ENCODE measurements at places on chromosomes 3 and 15. TPM values are rescaled to one million over a fixed set of nuclear protein-coding genes. Genes with fewer than 3 reads are reported as not detected.

- DNase-seq = no peak
These were observed 61.5 kb downstream of the SLC6A1 start for GRCh38 chr3:11053926-11054503.

DNA sequence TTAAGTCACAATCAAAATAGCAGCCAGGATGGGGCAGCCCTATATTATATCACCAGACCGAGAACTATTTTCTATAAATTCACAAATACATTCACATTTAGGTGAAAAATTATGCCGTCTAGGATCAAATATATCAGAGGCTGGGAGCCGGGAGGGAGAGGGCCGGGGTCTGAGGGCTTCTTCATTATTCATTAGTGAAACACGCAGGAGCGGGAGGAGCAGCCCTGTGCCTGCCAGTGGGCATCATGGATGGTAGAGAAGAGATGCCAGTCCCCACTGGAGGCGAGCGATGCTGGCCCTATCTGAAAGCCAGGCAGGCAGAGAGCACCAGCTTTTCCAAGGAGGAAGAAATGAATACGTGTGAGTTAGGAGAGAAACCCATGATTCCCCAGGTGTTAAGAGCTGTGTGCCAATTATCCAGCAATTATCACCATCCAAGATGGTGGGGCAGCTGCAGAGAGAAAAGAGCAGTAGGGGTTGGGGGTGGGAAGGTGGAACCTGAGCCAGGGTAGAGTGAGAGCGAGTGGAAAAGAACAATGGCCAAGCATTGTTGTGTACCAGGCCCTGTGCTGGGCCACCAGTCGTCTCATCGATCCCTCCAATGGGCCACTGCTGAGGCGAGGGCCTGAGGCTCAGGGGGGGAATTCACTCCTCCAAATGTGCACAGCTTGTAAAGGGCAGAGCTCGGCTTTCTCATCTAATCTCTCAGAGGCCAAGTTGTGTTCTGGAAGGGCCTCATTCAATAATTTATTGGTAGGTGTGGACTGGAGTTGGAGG is 261.3 kb upstream of the TLE3 start:
- DNase-seq = no peak

GRCh38 chr3:73624017-73624820 is 522 bp downstream of the PDZRN3 start:
- DNase-seq = no peak

DNA sequence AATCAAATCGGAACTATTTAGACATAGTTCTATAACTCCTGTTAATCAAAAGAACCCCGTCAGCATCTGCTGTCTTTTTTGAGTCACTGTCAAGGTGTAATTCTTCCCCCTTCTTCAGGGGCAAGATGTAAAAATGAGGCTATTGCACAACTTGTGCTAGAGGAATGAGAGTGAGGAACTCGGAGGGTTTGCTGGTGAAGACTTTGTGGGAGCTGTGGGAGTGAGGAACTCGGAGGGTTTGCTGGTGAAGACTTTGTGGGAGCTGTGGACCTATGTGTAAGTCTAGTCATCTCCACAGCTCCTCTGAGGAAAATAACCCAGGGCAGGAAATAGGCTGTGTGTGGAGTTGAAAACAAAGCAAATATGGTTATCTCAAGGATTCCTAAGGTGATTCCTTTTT is 2.5 kb upstream of the CERS3 start:
- no peak for DNase-seq

GRCh38 chr3:149363053-149363452 is 14.4 kb downstream of the TM4SF1 start:
- no peak for DNase-seq

GRCh38 chr15:62241135-62241770 is 76.2 kb upstream of the C2CD4B start:
- DNase-seq = no peak

- DNase-seq = no peak
These were observed 126.0 kb upstream of the PRR20G start for GRCh38 chr3:127413871-127414270.

GRCh38 chr3:172903642-172904320 is 153.3 kb downstream of the ECT2 start:
- DNase-seq = no peak

DNA sequence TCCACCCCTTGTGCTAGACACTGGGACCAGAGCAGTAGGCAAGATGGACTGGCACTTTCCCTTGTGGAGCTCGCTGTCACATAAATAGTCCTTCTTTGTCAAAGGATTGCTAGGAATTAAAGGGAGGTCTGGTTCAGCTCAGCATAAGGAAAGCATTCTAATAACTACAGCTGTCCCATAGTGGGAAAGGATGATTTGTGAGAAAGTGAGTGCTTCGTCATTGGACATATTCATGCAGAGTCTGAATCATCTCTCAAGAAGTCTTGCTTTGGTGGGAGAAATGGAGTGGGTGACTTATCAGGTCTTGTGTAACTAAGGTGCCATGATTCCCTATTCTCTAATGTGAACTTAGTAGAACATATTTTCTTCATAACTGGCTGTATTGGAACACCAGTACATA is 14.7 kb downstream of the PPARG start:
- no peak for DNase-seq

DNA sequence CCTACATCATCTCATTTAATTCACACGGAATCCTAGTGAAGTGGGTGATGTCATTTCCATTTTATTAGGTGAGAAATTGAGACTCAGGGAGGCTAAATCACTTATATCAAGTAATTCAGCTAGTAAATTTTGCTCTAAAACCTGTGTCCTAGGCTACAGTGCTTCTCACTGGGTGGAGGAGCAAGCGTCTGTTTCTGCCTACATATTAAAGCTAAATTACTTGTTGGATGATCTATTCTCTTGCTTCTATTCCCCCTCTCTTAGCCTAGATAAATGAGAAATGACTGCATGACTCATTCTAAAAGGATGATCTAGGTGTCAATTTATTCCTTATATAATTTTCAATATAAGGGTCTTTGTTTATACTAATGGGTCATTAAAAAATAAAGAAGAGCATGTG is 37.8 kb upstream of the RBP1 start:
- no peak for DNase-seq

GRCh38 chr15:32746116-32746857 is 28.5 kb downstream of the GREM1 start:
- no peak for DNase-seq

GRCh38 chr3:19937459-19938294 is 3.7 kb upstream of the EFHB start:
- DNase-seq = no peak

GRCh38 chr3:124346487-124346886 is 354.6 kb upstream of the ROPN1 start:
- no peak for DNase-seq

- no peak for DNase-seq
These were observed 495.5 kb downstream of the NLGN1 start for GRCh38 chr3:173893066-173893465.

DNA sequence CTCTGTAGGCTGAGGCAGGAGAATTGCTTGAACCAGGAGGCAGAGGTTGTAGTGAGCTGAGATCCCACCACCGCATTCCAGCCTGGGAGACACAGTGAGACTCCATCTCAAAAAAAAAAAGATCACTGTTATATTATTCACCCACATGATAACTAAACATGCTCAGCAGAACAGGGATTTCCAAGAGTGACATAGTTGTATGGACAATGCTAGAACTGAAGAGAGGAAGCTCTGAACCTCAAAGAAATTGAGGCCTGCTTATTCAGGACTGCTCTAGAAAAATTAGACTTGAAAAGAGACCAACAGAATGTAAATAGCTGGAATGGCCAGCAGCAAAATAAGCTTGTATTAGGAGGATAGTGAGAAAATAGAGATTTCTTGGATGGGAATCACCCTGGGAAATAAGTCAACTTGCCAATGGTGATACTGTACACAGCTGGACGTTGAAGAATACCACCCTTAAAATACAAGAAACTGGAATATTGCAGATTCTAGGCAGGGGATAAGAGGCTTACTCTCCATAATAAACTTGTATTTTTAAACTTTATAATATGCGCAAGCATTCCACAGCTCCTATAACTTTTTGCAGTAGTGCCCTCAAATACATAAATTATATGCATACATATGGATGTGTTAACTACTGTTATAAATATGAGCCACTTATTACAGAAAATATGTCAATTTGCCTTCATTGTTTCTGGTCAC is 28.2 kb downstream of the PIK3CB start:
- no peak for DNase-seq

DNA sequence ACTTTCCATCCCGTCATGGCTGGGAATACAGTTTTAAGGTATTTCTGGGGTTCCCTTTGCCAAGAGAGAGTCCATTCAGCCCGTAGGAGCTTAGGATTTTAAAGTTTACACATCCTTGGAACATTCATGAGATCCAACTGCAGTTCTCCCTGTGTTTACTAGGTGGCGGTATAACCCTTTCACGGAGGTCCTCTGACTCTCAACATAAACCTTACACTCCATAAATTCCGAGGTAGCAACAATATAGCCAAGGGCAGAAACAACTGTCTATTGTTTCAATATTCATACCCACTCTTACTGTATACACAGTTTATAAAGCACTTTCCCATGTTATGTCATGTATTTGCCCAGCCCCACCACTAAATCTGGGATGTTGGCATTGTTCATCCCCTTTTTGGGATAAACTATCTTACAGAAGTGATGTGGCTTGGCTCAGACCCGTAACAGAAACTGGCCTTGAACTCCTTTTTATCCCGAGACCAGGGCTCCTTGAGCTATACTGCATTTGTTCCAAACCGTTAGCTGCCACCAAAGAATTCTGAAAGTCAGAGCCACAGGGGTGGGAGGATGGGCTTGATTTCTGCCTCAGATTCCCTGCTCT is 69.2 kb upstream of the COL6A5 start:
- DNase-seq = no peak

DNA sequence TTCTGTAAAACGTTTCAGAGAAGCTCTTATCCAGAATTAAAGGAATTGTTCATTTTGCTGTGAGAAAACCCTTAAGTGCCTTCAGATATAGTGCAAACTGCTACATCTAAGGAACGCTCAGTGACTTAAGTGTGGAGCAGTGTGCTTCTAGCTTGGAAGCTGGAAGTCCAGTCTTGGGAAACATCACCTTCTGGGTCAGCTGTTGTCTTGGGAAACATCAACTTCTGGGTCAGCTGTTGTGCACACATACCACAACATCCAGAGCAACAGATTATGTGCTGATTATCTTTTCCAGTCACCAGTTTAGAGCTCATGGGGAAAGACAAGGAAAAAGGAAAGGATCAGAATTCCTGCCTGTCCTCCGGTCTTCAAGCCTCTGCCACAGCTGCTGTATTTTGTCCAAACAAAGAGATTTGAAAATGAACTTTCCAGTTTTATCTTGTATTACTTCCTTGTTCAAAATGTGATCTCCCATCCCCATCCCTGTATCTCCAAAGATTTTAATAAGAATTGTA is 713.6 kb downstream of the NSUN3 start:
- DNase-seq = no peak

GRCh38 chr15:62946940-62947339 is 95.6 kb upstream of the TPM1 start:
- DNase-seq = no peak

GRCh38 chr3:187705164-187705563 is 2.8 kb upstream of the RTP2 start:
- no peak for DNase-seq

- no peak for DNase-seq
These were observed 769.8 kb downstream of the EPHA3 start for GRCh38 chr3:89877230-89877629.

DNA sequence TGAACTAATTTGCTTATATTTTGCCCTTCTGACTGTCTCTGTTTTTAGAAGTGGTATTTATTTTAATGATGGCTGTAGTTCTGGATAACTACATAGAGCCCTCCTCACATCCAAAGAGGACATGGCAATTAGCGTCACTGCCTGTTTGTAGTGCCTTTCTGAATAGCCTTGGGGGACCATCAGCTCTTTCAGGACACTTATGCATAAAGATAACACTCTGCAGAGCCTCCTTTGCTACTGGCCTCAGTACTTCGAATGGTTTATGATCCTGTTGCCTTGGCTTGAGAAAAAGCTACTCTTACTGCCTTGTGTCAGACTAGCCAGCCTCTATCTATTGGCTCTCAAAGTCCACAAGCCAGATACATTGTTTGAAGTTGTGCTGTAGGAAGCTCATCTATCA is 105.4 kb upstream of the SPRED1 start:
- DNase-seq = no peak

- no peak for DNase-seq
These were observed 134.9 kb downstream of the GAP43 start for GRCh38 chr3:115758076-115758763.

DNA sequence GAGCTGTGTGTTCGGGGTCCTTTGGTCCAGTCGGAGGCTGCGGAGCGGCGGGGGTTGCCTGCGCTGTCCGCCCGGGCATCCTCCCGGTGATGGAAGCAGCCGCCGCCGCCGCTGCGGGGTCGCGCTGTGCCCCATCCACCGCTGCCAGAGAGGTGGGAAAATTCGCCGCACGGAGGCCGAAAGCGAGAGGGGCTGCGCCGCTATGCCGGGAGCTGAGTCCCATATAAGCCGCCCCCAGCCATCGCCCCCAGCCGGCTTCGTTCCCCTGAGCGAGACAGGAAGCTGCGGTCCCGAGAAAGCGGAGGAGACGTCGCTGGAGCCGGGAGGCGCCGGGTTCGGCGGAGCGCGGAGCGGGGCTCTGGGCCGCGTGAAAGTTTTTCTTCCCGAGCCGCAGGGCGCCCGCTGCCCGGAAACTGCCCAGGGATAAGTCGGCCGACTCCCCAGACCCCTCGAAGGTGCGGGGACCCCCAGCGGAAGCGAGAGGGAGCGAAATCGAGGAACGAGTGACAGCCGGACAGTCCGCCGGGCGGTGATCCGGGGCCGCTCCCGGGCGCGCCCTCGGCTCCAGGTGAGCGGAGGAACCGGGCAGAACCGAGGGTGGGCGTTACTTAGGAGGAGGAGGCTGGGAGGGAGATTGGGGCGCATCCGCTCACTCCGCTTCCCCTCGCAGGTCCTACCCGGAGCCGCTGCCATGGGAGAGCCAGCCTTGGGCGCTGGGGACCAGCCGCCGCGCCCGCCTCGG is 574 bp downstream of the CHST2 start:
- peak; percentile 45 for DNase-seq

- no peak for DNase-seq
These were observed 113.2 kb upstream of the ALDH1A3 start for GRCh38 chr15:100766243-100767000.

DNA sequence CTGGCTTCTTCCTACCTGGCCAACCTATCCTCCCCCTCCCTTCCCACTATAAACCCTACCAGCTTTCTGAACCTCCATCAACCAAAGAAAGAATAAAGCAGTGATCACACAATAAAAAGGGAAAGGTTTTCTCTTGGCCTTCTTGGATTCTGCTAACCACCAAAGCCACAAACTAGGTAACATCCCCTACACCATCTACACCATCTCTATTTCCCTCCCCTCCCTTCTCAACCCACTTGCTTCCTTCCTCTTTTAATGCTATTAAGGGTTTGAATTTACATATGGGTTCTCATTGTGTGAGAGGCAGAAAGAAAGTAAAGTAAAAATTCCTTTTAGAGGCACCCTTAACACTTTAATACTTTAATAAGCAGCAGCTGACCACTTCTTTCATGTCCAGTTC is 25.8 kb upstream of the RSL24D1 start:
- DNase-seq = no peak

The AVEN gene
- 15.7 TPM for total RNA-seq

The ARPP19 gene
- total RNA-seq = 145 TPM

The C3orf62 gene
- 5.3 TPM for total RNA-seq

The ISL2 gene
- 0.35 TPM for total RNA-seq

The CACNA2D3 gene
- total RNA-seq = not detected

The SPATA16 gene
- not detected for total RNA-seq

The IQCH gene
- total RNA-seq = 1.1 TPM

The LPP gene
- total RNA-seq = 49.5 TPM

The GOLGA6L7 gene
- not detected for total RNA-seq

The TWF2 gene
- 74.1 TPM for total RNA-seq
